ENCODE measurements at places on chromosomes 12 and 14.

DNA sequence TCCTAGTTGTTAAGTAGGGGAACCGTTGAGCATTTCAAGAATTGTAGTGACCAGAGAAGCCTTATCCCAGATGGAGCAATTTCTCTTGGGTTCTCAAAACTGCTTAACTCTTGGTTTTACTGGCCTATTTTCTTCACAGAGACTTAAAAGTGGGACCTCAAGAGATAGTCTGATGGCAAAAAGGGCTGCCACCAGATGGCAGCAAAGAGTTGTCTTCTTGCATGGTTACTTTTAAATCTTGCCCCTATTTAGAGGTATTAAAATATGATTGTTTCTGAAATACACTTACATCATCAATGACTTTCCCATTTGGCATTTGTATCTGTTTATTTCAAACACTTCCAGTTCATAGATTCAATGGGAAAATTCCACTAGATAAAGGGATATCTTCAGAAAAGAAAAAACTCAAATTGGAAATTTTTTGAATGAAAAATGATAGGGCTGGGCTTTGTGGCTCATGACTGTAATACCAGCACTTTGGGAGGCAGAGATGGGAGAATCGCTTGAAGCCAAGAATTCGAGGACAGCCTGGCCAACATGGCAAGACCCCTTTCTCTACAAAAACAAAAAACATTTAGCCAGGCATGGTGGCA, 69.9 kb upstream of the CNTN1 start:
- peak; percentile 4 for DNase-seq

DNA sequence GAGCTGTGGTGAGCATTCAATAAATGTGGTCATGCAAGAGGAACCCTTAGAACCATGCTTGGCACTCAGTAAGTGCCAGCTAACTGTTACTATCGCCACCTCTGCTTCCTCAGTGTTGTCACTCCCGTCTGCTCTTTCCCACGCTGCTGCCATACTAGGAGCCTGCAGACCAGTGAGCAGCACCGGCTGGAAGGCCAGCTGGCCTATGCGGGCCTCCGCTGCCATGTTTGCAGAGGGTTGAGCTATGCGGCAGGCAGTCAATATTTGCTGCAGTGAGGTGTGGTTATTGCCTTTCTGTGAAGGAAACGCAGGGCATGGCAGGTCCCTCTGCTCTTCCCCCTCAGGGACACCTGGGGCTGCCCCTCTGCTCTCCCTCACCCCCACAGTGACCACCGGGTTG, 13.0 kb downstream of the KMT5A start:
- DNase-seq = no peak

GRCh38 chr12:65656891-65657351, 167.4 kb upstream of the HMGA2 start:
- no peak for DNase-seq

DNA sequence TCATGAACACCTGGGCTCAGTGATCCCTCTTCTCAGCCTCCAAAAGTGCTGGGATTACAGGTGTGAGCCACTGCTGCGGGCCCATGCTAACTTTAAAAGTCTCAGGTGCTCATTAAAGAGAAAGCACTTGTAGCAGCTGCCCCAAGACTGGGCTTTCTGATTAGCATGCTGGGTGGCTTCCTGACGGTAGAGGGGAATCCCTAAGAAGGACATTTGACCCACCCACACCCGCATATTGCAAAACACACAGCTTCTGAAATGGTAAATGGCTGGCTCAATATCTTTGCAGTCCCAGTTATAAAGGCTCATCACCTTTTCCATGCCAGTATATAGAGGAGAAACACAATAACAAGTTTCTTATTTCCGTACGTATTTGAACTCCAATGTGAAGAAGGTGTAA, 19.3 kb upstream of the BICD1 start:
- DNase-seq = no peak

GRCh38 chr14:80468331-80469122, 257.2 kb upstream of the DIO2 start:
- no peak for DNase-seq

GRCh38 chr12:6563448-6564050, 4.5 kb downstream of the NOP2 start:
- DNase-seq = no peak

- no peak for DNase-seq
These were observed 14.0 kb downstream of the CCND2 start for GRCh38 chr12:4287325-4288211.

DNA sequence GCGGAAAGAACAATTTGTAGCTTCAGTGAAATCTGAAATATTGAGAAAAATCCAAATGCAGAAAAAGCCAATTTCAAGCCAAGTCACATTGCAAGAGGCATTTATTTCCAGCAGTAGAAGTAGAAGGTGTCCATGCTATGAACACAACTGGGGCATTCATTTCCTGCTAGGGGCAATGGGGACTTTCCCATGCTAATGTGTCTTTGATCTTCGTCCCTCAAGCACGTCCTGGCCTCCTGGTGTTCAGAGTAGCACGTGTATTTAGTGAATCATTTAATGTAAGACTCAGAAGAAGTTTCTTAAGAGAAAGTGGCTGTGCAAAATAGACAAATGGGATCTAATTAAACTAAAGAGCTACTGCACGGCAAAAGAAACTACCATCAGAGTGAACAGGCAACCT, 267.9 kb downstream of the TMEM132C start:
- no peak for DNase-seq

DNA sequence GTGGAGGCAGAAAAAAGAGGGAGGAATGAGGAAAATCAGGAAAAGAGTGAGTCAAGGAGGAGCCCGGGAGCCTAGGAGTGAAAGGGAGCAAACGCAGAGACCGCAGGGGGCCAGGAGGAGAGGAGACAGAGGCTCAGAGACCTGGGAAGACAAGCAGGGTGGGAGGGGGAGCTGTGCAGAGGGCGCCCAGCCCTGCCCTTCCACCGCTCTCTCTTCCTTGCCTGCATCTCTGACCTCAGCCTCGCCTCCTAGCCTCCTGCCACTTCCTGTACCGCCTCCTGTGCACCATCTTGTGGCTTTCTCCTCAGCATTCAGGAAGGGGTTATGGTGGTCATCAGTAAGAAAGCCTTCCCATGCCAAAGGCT, 1.3 kb downstream of the CLSTN3 start:
- DNase-seq = no peak

- DNase-seq = no peak
These were observed 8.7 kb upstream of the SLC4A8 start for GRCh38 chr12:51415931-51416330.
